ENCODE measurements at places on chromosomes 3 and 15.

GRCh38 chr3:173932624-173933023 is 535.1 kb downstream of the NLGN1 start:
- DNase-seq, result no peak

GRCh38 chr3:73493543-73494308 is 131.0 kb downstream of the PDZRN3 start:
- no peak for DNase-seq

GRCh38 chr3:128054367-128054766 is 2.1 kb downstream of the SEC61A1 start:
- DNase-seq, result no peak

GRCh38 chr3:101945980-101946379 is 96.7 kb downstream of the NFKBIZ start:
- no peak for DNase-seq

- no peak for DNase-seq
Observed at GRCh38 chr15:70856884-70857561, 3.1 kb upstream of the LARP6 start.

DNA sequence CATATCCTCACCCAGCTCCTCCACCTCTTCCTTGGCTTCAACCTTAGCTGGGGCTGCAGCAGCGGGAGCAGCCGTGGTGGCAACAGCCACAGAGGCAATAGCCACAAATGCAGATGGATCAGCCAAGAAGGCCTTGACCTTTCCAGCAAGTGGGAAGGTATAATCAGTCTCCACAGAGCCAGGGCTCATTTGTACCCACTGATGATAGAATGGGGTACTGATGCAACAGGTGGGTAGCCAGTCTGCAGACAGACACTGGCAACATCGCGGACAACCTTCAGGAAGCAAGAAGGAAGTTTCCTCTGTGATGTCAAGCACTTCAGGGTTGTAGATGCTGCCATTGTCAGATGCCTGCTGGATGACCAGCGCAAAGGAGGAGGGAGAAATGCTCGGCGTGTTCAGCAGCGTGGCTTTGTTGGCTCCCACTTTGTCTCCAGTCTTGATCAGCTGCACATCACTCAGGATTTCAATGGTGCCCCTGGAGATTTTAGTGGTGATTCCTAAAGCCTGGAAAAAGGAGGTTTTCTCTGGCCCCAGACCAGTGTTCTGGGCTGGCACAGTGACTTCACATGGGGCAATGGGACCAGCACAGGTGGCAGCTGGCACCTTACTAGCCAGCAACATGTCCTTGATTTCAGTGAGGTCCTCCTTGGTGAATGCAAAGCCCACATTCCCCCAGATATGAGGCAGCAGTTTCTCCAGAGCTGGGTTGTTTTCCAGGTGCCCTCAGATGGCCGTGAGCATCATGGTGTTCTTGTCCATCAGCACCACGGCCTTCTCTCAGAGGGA is 4.8 kb upstream of the PLCB2 start:
- no peak for DNase-seq

DNA sequence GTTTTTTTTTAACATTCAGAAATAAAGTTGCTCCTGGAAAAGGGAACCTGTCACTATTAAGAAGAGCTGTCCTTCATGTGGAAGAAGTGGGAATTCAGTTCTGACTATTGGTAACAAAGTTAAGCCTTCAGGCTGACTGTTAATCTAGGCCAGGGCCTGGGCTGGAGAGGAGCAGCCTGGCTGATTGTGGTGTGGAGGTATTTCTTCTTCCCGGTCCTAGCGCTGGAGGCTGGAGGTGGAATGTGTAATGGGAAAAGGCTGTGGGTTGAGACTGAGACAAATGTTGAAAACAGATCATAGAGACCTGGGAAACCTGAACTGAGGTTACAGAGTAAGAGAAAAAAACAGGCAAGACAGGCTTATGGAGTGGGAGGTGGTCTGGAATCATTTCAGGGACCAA is 23.8 kb upstream of the SH3BP5 start:
- no peak for DNase-seq

DNA sequence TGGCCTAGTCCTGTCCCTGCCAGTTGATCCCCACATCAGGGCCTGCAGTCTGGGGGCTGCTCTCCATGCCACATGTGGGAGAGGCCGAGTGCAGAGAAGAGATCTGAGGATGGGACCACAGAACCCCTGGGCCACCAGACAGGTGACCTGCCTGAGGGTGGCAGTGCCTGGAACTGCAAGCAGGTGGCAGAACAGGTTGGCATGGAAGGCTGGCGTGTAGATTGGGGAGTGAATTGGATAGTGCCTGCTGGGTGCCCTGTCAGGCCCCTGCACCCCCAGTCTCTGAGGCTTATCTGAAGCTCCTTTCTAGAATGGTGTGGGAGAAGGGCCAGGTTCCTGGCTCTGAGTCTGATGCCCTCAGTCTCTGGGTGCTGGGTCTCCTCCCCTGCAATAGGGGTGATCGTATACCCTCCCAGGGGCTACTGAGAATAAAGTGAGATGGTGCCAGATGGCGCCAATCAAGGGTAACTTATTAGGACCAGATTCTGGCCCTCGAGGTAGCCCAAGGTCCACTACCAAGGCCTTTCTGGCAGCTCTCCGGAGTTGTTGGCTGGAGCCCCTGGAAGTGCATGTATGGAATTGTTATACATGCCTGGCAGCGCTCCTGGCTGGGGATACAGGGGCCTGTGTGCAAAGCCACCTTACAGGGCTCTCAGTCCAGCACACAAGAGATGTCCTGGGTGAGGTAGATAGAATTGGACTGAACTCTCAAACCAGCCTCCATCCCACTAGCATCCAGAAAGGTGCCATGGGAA is 15.7 kb downstream of the C3orf18 start:
- DNase-seq, result no peak

DNA sequence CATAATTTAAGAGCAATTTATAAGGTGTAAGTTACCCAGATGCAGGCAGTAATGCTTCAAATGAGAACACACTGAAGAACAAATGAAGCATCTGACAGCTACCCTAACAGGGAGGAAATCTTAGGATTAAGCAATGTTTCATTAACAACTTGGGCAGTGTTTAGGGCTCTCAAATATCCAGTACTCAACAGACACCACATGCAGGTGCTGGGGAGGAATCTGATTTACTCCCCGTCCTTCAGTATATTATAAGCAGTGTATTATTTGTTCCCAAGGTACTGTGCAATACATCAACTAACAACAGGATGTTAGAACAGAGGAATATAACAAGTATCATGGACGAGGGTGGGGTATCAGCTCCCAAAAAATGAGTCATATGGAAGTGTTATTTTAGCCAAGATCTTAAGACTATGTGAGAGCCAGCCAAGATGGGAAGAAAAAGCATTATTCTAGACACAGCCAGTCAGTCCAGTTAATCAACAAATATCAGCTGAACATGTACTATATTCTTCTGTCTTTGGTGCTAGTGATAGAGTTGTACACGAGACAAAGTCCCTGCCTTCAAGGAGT is 20.4 kb downstream of the BTBD1 start:
- no peak for DNase-seq

DNA sequence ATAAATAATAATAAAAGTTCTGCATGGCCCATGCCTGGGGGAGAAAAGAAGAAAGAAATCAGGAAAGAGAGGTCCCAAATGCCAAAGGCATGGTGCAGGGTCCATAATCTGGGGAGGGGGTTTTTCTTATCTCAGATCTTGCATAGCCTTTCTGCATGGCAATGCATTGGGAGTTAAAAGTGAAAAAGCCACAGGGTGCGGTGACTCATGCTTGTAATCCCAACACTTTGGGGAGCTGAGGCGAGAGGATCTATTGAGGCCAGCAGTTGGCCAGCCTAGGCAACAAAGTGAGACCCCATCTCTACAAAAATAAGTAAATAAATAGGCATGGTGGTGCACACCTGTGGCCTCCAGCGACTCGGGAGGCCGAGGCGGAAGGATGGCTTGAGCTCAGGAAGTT is 76.8 kb upstream of the GATA2 start:
- DNase-seq, result no peak

DNA sequence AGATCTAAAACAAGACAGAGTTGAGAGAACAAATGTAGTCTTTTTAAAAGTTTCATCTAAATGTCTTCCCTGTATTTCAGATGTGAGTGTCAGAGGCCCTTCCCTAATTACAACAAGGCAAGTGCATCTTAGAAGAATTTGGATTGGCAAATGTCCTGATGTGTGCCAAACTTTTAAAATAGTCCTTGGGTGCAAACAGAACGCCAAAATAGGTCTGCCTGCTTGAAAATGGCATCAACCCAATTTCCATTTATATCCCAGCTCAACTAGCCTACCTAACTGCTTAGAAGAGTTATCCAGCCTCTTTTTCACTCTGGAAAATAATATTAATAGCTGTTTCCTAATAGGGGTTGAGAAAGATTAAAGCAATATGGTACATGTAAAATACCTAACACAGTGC is 311.8 kb upstream of the ARRDC4 start:
- DNase-seq, result no peak

DNA sequence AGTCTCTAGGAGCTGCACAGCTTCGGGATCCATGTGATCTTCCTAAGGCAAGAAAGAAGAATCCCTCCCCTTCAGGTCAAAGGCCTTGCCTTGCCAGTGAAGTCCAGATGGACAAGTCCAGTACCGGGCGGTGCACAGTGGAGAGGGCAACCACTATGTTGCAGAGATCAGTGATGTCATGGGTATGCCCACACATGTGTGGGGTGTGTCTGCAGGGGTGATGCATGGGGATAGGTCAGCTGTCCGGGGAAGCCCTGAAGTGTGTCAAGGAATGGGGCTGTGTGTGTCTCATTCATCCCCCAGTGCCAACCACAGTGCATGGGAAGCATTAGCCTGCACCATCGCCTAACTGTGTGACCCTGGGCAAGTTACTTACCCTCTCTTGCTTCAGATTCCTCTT is 66.5 kb downstream of the TLE3 start:
- no peak for DNase-seq

- no peak for DNase-seq
Observed at GRCh38 chr15:95141486-95141885, 910.1 kb downstream of the MCTP2 start.

GRCh38 chr3:193132964-193133363 is 108.1 kb upstream of the PLAAT1 start:
- no peak for DNase-seq

GRCh38 chr3:168996622-168997021 is 666.9 kb downstream of the MECOM start:
- DNase-seq, result no peak

DNA sequence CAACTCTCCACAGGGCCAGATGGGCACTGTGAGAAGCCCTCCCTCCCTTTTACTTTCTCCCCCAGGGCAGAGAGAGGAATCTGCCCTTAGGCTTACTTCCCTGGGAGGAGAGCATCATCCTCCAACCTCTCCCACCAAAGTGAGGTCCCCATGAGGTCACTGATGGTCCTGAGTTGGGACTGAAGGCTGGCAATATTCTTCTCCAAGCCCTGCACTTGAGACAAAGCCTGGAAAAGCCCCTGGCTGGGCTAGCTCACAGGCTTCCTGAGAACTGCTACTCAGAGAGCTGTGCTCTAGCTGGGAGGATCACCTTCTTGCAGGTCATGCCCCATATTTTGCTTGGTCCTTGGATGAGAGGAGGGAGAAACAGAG is 110.0 kb upstream of the MEF2A start:
- DNase-seq, result no peak

GRCh38 chr3:129650256-129650872 is 43.9 kb upstream of the PLXND1 start:
- peak; percentile 70 for DNase-seq

- DNase-seq, result no peak
Observed at GRCh38 chr3:76372497-76372896, 587.1 kb upstream of the ZNF717 start.

DNA sequence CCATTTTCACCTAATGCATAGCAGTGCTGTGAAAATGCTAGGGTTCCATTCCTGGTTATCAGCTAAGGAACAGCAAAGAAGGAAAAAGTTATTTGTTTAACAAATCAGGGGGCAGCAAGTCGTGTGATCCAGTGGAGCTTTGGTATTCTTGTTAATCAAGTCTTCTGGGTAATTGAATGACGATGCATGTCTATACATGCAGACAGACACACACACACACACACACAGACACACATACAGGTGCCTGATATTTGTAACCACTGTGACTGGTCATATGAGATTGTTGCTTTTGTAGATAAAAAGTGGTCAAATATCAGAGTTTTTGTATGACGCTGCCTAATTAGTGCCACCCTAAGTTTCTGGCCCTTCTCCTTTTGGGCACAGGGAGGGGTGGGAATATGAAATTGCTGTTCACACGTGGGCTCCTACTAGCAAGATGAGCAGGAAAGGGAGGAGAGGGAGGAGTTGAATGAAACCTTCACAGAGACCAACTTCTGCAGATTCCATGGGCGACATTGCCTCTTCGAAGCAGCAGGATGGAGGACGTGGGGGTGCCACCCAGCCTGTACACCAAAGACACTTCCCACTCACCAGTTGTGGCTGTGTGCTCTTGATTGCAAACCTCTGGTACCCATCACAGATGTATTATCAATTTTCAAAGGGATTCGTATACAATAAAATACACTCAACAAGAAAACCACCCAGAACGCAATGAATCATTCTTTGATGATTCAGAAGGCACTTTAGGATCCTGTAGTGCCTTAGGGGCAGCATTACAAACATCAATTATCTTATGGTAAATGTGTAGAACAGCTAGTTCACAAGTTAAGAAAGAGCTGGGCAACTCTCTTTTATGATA is 281.9 kb upstream of the ICE2 start:
- DNase-seq, result peak; percentile 40

DNA sequence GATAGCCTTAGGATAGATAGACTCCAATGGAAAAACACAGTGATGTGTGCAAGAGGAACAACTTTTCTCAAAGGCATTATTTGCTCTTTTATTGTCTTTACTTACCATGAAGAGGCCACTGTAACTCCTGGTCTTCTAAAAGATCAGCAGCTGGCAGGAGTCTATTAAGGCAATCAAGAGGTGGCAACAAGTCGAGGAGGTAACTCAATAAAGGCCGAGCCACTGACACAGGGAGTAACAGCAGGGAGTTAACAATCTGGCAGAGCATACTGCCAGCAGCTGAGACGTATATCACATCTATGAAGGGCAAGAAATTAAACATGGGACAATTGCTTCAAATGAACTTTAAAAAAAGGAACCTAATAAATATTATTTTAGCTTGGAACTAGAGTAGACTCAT is 106.2 kb downstream of the HERC1 start:
- no peak for DNase-seq

GRCh38 chr3:25458420-25458814 is 30.4 kb downstream of the RARB start:
- no peak for DNase-seq

GRCh38 chr3:54719914-54720313 is 207.9 kb downstream of the LRTM1 start:
- DNase-seq, result no peak

DNA sequence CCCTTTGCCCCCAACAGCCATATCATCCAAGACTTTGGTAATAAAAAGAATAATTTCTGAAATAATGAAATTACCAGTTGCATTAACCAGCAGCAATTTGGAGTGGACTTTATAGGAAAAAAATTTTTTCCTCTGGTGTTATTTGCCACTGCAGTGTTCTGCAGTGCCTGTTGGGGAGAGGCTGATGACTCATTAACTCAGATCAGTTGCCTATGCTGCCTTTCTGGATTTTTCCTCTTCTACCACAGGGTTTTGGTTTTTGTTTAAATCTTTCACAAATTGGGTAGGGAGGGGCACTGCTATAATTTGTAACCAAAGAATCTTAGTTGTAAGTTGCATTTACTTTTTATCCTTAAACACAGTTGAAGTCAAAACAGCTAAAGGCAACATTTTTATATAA is 22.7 kb downstream of the ATP6V1A start:
- DNase-seq, result no peak

- no peak for DNase-seq
Observed at GRCh38 chr15:101373577-101373976, 78.5 kb upstream of the SNRPA1 start.

Data from stimulated activated CD4-positive, alpha-beta T cell treated with anti-CD3 and anti-CD28 coated beads, Interleukin-15, amount 100 ng/mL, for 24 hours (primary cell).